Left renal cortex interstitium (tissue), 4 donors: ENCODE measurements at places on chromosomes 13 and 19. TPM values are rescaled to one million over a fixed set of nuclear protein-coding genes. Genes with fewer than 3 reads are reported as not detected.

Gene COMMD6
- polyA plus RNA-seq = 309 TPM

Gene LHFPL6
- 43.3 TPM for polyA plus RNA-seq

- no peak for DNase-seq
Observed at GRCh38 chr19:10379880-10380312, 476 bp downstream of the TYK2 start.

Gene N4BP2L2
- polyA plus RNA-seq = 130 TPM

GRCh38 chr19:17135001-17135853 lies 59.6 kb downstream of the MYO9B start:
- DNase-seq = peak; percentile 89

GRCh38 chr13:20977394-20977793 lies 74.8 kb upstream of the XPO4 start:
- no peak for DNase-seq

GRCh38 chr19:56690670-56691069 lies 19.1 kb upstream of the ZNF835 start:
- no peak for DNase-seq

Gene EFNB2
- 125 TPM for polyA plus RNA-seq
